Naive thymus-derived CD8-positive, alpha-beta T cell (primary cell): ENCODE measurements at places on chromosomes 13 and 19.

- DNase-seq: no peak
These were observed 12.2 kb upstream of the ZNF429 start for GRCh38 chr19:21492947-21493906.

DNA sequence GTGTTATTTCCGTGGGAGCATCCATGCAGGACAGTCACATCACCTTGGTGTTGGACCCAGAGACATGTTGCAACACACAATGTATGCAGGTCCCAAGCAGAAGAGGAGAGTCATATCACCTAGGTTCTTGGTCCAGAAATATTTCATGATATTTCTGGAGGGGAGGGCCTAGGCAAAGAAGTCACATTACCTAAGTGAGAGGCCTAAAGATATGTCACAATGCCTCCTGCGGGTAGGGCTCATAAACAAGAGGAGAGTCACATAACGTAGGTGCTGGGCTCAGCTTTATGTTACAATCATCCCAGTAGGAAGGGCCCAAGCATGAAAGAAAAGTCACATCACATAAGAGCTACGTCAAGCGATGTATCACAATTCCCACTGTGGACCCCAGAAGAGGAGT lies 10.8 kb upstream of the ZNF724 start:
- no peak for DNase-seq

DNA sequence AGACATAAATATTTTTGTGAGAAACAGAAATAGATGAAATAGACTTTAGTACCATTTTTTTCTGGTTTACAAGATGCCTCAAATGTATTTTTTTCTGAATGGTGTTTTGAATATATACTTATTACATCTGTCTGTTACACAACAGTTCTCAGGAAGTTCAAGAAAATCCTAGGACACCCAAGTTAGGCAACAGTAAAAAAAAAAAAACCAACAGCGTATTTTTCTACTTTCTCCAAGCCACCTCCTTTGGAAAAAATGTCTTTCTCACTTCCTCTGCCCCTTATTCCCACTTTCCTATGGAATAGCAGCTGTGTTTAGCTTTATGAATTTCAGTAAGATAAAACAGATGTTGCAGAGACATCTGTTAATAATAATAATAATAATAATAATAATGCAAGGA lies 489.6 kb upstream of the KLF12 start:
- no peak for DNase-seq

GRCh38 chr13:82717249-82717648 lies 1165.0 kb downstream of the SLITRK1 start:
- DNase-seq: no peak

- DNase-seq: no peak
These were observed at the start of gene ELL for GRCh38 chr19:18521692-18522123. TSS of gene ELL (minus strand) at chr19:18522070. CDS start at chr19:18522055, 15 bp downstream.

DNA sequence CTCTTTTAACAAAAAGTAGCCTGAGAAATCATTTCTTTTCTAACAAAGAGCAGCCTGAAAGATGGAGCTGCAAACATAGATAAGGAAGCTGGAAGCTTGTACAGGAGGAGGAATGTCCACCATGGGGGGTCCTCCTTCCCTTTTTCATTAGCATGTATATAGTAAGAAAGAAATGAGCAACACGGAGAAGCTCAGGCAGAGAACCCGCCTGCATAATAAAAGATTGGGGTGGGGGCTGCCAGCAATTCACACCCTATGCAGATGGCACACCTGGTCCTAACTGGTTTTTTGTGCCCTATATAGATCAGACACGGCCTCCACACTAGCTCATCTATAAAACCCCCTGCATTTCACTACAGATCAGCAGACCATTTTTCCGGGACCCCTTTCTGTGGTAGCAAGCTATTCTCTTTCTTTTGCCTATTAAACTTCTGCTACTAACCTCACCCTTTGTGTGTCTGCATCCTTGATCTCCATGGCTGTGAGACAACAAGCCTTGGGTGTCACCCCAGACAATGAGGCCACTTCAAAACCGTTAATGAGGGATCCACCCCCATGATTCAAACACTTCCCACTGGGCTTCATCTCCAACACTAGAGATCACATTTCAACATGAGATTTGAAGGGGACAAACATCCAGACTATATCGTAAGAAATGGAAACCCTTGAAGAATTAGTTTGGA lies 167.5 kb upstream of the FREM2 start:
- DNase-seq: no peak

DNA sequence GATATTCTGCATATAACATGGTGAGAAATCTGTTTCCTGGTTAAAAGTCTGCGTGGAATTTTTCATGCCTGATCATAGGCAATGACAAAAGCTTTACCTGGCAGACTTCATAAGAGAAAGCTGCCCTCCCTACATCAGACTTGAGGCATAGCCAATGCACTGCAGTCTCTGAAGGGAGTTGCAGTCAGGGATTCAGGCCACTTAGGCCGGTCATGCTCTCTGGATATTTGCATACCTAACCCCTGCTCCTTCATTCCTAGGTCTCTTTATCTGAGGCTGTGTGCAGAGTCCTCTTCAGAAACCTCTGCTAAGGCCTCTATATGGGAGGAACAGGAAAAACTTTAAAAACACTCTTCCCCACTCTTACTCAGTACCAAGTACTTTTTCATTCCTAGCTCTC lies 287.4 kb downstream of the PCDH17 start:
- DNase-seq: no peak

GRCh38 chr13:38348861-38349389 lies 726 bp upstream of the UFM1 start:
- no peak for DNase-seq

DNA sequence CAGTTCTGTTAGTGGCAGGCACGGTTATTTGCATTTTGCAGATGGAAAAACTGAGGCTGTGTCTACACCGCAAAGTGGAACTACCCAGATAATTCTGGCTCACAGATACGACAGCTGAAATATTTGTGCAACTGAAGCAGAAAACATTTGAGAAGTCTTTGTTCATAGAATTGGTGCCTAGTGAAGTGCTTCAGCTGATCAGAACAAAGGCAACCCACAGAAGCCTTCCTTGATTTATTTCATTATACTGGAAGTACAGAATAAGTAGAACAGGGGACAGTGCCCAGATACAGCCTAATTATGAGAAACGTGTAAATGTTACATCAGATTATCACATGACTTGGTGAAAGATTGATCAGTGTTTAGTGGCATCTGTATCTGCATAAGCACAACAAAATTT lies 73.4 kb upstream of the RAP2A start:
- no peak for DNase-seq

GRCh38 chr19:31152906-31153305 lies 196.3 kb downstream of the TSHZ3 start:
- DNase-seq: no peak

- DNase-seq: no peak
These were observed 252.9 kb upstream of the SLITRK6 start for GRCh38 chr13:86052141-86052540.

GRCh38 chr19:16847430-16847829 lies 18.2 kb downstream of the SIN3B start:
- DNase-seq: no peak

GRCh38 chr13:51912091-51912490 lies 50.3 kb downstream of the CCDC70 start:
- no peak for DNase-seq

DNA sequence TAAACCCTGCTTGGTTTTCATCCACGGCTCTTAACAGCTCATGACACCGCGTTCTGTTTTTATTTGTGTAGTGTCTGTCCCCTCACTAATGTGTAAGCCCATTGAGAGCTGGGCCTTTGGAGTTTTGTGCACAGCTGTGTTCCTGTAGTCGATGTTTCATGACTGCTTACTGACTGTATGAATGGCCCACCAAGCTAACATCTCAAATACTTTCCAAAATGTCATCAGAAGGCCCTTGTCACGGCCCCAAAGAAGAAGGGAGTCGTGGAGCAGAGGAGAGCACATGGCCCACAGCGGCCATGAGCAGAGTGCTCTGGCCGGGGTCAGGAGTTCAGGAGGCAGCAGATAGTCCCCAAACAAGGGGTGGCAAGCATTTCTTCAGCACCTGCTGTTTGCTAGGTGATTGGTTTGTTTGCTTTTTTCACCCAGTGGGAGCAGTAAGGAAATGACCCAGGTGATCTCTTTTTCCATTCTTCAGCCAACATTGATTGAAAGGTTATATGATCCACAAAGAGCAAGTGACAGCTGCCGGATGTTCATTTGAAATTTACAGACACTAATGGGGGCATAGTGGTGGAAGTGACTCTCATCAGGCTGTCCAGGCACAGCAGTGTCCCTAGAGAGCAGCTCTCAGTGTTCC lies 315.2 kb downstream of the ATP8A2 start:
- no peak for DNase-seq

GRCh38 chr13:113607889-113608635 lies 23.5 kb downstream of the TFDP1 start:
- no peak for DNase-seq

- DNase-seq: peak; percentile 50
These were observed 35.3 kb downstream of the RGCC start for GRCh38 chr13:41492432-41493260.

GRCh38 chr19:13176345-13176744 lies 26.1 kb downstream of the IER2 start:
- no peak for DNase-seq

DNA sequence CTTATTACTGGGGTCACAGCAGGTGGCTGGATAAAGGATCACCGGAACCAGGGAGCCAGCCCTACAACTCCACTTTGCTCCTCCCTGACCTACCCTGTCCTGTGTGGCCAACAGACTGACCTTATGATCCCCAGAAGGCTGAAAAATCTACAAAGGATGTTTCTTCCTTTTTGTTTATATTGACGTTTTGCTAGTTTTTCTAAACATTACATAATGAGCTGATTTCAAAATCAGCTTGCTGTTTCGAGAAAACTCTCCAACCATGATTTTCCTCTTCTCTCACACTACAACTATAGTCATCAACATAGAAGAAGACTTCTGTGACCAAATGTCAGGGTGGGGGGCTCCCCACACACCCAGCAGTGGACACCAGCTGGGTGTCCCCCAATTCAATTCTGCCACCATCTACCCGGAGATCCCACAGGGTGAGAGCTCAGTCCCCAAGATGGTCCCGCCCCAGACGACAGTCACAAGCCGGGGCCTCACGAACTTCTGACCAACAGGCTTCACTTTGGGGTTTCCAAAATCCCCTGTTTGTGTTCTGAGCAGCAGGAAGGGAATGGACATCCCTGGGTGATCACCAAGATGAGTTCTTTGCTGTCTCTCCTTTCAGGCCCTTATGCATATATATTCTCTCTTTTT lies 35.0 kb downstream of the ZNF536 start:
- no peak for DNase-seq

DNA sequence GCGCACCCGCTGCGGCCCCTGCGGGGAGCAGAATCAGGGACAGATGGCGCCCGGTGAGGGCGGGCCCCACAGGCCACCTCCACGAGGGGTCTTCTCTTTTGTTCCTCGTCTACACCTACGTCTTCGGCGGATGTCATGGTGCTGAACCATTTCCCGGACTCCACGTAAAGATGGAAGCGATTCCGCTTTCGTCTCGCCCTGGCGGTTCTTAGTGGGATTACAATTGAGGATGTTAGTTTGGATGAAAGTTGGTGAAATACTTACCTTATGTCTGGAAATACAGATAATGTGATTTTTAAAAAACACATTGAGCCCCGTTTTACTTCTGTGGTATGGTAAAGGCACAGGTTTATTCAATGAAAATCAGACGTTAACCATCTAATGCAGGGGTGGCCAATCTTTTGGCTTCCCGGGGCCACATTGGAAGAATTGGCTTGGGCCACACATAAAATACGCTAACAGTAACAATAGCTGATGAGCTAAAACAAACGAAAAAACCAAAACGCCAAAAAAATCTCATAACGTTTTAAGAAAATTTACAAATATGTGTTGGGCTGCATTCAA lies 1.4 kb upstream of the ZMYM5 start:
- peak; percentile 68 for DNase-seq

DNA sequence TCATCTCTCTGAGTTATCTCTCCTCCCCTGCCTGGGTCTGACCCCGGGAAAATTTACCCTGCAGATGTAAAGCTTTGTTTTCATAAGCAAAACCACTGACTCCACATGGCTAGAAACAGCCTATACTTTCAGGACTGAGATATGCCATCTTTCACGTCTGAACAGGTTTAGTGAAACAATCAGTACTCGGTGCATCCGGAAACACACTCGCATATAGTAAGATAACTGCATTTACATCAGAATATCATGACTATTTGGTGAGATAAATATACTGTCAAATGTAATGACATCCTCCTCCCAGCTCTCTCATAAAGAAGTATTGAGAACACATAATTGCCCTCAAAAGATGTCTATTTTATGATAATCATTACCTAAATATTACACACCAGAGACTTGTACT lies 172.8 kb downstream of the EFNB2 start:
- no peak for DNase-seq

- DNase-seq: no peak
These were observed 34.6 kb downstream of the CYP4F2 start for GRCh38 chr19:15863272-15863671.

DNA sequence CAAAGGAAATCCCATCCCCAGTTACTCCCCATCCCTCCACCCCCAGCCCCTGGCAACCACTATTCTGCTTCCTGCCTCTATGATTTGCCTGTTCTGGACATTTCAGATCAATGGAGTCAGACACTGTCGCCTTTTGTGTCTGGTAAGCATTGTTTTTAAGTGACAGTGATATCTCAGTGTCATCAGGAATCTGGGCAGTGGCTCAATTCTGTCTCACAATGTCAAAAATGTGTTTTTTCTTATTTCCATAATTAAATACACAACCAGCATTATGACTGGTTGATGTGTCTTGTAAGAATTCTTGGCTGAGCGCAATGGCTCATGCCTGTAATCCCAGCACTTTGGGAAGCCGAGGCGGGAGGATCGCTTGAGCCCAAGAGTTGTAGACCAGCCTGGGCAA lies 20.2 kb upstream of the PGLS start:
- DNase-seq: no peak

DNA sequence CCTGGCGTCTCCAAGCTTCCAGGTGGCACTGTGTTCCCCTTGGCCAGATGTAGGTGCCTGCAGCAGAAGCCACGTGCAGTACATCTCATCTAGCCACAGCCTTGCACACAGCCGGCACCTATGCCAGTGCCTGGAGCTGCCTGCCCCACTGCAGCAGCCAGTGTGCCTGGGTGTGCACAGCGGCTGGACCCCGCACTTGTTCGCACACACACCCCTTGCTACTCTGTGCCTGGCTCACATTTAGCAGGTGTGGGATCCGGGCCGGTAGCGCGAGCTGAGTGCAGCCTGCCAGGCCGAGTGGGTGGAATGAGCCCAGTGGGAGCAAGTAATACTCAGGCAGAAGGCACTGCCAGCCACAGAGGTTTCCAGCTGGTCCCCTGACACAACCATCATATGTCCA lies 26.9 kb upstream of the RBM26 start:
- DNase-seq: no peak

DNA sequence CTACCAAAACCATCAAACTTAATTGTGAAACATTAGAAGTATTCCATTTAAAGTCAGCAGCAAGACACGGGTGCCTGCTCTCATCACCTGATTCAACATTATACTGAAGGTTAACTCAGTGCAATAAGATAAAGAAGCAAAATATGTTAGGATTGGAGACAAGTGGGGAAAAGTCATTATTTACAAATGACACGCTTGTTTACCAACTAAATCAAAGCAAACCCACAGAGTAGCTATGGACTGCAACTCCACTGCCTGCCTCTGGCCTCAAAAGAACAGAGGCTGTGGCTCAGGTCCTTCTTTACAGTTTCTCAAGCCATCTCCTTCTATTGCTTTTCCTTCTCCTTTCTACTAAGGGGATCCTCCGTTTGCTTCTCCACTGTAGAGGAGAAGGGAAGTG lies 21.0 kb upstream of the ATP12A start:
- DNase-seq: no peak

- DNase-seq: no peak
These were observed 98.0 kb upstream of the DIAPH3 start for GRCh38 chr13:60261432-60262351.

GRCh38 chr13:74683411-74683810 lies 549.2 kb upstream of the KLF12 start:
- DNase-seq: no peak
